ENCODE measurements at places on chromosomes 7 and 10.

DNA sequence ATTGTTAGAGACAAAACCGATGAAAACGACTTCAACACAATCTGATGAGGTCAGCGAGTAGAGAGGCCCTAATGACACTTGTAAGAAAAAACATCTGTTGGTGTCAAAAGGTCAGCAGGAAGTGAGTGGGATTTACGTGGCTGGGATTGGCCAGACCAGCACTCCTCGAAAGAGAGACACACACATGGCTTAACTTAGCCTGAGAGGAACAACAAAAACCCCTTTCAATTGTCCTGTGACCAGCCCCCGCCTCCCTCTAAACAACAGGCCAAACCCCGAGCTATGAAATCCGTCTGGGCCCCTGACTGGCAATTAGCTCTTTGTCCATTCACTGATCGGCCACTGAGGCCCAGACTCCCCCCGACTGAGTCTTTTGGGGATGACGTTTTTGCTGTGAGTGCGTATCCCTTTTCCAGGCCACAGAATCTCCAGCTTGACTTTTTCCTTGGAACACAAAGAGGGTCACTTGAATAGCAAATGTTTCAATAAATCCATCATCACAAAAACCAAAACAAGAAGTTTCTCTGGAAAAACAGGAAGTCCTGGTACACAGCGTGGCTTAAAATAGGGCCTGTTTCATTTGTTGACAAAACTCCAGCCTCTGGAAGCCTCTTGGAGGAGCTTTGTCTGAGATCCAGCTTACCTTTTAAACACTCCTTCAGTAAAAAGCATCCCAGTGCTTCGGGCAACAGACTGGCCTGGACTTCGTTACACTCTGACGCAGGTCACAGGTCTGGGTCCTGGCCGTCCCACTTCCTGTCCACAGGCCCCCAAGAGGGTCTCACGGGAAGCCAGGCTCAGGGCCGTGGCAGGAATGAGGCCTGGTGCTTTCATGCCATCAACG lies 103.0 kb downstream of the CTBP2 start:
- peak; percentile 87 for DNase-seq

- no peak for DNase-seq
These were observed 340.0 kb upstream of the NRP1 start for GRCh38 chr10:33674491-33674890.

GRCh38 chr7:157472311-157473050 lies 135.7 kb downstream of the DNAJB6 start:
- peak; percentile 35 for DNase-seq

DNA sequence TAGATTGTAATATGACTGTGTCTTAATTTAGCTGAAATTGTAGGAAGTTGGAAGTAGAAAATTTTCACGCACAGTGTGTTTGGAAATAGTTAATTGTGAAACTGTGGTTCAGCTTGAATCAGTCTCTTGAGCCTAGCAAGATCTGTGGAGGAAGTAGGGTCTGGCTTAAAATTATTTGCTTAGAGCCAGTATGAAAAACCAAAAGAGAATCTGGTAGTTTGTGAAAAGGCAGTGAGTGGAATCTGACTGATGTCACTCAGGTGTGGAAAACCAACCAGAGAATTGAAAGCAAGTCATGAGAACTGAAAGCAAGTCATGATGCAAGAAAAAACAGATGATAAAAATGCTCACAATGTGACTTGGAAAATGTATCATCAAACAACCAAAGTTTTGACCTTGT lies 11.5 kb downstream of the LIPJ start:
- no peak for DNase-seq

GRCh38 chr10:72044417-72045041 lies 43.8 kb downstream of the SPOCK2 start:
- DNase-seq: no peak

GRCh38 chr10:3848005-3848774 lies 63.2 kb upstream of the KLF6 start:
- DNase-seq: no peak

DNA sequence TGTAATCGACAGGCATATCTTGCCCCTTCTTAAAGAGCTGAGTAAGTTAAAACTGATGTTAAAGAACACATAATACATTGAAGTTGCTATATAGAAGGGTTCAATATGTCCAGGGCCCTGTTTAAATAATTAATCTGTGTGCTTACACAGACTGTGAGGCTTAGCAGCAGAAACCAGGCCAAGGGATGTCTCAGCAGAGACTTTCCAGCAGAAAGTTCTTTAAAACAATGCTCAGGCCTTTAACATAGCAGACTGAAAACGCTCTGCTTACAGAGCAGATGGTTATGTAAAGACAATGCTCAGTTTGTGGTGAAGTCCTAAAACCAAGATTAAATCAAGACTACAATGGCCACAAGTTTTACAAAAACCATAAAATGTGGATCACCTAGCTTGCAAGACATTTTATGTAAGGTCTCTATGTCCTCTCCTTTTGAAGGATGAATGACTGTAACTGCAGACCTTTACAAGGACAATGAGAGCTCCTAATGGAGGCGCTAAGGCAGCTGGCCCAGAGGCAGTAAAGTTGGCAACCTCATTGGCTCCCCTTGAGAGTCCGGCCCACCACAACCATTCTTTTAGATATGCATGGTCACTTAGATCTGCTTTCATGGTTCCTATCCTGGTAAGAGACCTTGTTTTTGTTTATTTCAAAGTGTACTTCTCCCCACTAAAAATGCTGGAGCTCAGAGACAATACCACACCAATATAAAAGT lies 56.3 kb downstream of the FZD1 start:
- DNase-seq: no peak

- DNase-seq: no peak
These were observed 5.3 kb downstream of the HOXA11 start for GRCh38 chr7:27179503-27180430.

GRCh38 chr7:158705234-158705850 lies 738 bp upstream of the NCAPG2 start:
- DNase-seq: no peak

- DNase-seq: no peak
These were observed 54.9 kb upstream of the HELLS start for GRCh38 chr10:94490789-94491039.

- DNase-seq: no peak
These were observed 4.9 kb downstream of the GNB2 start for GRCh38 chr7:100678291-100678984.

- no peak for DNase-seq
These were observed 346.6 kb upstream of the KLF6 start for GRCh38 chr10:4131407-4132215.

DNA sequence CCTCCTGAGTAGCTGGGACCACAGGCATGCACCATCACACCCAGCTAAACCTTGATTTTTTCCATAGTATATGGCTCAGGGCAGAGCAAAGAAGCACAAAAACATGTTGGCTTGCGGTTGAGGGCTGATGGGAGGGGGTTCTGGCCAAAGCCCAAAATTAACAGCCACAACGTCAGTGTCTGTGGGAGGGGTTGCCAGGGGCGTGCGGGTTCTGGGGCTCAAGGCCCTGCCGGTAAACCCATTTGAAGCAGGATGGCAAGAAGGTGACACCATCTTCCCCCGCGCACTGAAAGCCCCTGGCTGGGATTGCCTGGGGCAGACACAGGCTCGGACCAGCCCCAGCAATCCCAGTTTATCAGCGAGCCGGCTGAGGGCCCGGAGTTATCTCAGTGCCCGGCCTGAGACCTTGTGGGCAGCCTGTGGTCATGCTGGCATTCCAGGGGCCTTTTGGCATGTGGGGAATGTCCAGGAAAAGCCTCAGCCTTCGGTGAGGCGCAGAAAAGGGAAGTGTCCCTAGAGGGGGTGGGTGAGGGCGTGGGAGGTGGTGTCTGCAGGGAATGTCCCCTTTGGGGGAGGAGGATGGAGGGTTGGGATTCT lies 167.7 kb upstream of the TNRC18 start:
- no peak for DNase-seq

DNA sequence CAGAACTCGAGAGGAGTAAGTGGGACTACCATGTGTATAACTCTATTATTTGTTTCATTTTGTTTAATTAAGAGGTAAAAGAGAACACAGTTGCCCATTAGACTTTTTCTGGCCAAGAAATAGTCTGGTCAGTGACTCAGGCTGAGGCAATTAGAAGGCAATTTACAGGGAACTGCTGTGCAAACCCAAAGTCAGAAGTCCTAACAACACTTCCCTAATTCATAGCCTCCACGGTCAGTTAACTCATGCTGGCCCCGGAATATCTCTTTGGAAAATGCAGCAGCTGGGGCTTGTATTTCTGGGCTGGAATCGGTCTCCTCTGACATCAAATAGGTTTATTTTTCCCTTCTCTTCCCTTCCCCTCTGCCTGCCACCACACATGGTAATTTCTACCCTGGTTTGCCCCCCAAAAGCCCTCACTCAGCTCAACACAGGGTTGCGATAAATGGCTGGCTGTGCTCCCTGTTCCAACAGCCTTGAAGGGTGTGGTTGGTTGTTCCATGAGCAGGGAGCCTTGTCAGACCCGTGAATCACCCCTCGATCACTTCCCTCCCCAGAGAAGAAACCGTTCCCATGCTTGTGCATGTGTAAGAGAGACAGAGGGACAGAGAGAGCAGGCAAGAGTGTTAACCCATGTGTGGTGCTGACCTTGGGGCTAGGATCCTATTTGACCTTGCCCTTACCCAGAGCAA lies 5.3 kb downstream of the SH3PXD2A start:
- no peak for DNase-seq

- DNase-seq: no peak
These were observed 10.7 kb upstream of the FHIP2A start for GRCh38 chr10:114810926-114811325.

- DNase-seq: no peak
These were observed 195.4 kb downstream of the MACC1 start for GRCh38 chr7:20021831-20022230.

Measured in ecto neural progenitor cell (in vitro differentiated cells).